SK-N-SH (cell line): ENCODE measurements at places on chromosomes 13 and 19. TPM values are rescaled to one million over a fixed set of nuclear protein-coding genes. Genes with fewer than 3 reads are reported as not detected.

Gene ZNF578
- polyA plus RNA-seq = 2.5 and 3.3 TPM in 2 replicates

Gene ZNF433
- polyA plus RNA-seq = 1.9 and 2.1 TPM in 2 replicates

- no peak for DNase-seq
These were observed 32.3 kb upstream of the AKAP11 start for GRCh38 chr13:42239644-42240043.

GRCh38 chr13:43129511-43130110 lies 106.2 kb downstream of the DNAJC15 start:
- DNase-seq = peak; percentile 30

DNA sequence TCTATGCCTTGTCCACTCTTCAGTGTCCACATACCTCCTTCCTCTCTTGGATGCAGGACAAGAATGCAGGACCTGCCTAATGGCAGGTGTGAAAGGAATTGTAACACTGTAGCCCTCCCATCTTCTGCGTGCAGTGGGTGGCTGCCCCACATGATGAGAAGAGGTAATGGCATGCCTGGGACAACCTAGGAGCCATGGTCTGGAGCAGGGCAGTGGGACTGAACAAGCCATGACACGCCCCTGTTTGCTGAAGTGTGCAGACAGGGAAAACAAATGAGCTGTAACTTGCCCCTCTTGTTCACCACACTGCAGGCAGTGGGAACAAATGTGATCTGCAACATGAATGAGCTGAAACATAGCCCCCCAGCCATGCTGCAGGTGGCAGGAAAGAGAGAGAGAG lies 192.2 kb downstream of the PCDH17 start:
- no peak for DNase-seq

DNA sequence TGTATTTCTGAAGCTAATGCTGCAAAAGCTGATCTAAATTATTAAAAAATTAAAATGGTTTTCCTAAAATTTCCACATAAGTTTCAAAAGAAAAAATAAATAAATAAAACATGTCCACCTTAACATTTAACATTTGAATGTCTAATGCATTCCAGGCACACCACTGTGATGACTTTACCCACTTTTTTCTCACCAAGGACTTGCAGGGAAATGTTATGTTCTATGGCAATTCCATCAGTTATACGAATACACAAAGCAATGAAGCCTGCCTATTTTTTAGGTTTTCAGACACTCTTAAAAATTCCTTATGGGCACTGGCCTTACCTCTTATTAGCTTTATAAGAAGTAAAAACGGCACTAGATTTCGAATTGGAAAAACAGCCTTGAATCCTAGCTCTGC lies 10.2 kb downstream of the TSC22D1 start:
- no peak for DNase-seq

DNA sequence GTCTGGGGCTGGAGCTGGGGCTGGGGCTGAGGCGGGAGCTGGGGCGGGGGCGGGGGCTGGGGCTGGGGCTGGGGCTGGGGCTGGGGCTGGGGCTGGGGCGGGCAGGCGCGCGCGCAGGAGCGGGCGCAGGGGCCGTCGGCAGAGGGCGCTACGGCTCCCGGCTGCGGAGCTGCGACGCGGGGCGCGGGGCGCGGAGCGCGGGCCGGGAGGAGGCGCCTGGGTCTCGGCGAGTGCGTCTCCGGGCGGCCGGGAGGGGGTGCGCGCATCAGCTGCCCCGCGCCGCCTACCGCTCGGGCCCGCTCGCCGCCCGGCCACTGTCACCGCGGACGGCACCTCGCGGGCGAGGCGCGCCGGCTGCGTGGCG lies 422 bp upstream of the MTUS2 start:
- peak; percentile 85 for DNase-seq
